Stimulated activated CD4-positive, alpha-beta T cell treated with anti-CD3 and anti-CD28 coated beads, Interleukin-15, amount 100 ng/mL, for 1 hour (primary cell): ENCODE measurements at places on chromosomes 3 and 15.

DNA sequence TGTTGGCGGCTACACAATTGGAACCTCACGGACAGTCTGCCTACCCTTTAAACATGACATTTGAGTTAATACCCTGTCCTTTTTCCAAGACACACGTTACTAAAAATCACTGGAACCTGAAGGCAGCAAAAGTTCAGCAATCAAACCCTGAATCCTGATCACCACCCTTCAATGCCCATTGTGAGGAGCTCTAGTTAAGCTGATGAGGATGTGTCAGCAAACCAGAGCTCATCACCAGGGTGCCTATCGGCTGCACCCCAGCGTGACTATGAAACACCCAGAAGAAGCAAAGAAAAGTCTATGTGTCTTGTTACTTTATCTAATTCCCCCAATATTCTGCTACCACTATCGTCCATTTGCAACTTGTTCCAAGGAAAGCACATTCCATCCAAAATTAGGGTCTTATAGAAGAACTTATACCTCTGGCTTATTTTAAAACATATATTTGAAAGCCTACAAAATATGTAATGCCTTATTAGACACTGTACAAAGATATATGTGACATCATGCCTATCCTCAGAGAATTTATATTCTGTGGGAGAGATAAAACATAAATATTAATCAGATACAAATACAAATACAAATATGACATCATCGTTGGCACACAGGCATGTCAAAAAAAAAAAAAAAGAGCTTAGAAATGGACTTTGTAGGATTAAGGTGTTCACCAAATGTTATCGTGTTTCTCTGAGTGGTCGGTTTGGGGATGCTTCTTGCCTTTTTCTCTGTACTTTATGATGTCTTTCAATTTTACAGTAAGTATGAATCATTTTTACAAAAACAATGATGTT is 219.7 kb upstream of the SETMAR start:
- no peak for DNase-seq

- no peak for DNase-seq
Measured at GRCh38 chr15:70006259-70007147, 91.2 kb downstream of the TLE3 start.

- DNase-seq: no peak
Measured at GRCh38 chr3:100072326-100073048, 41.8 kb downstream of the FILIP1L start.

GRCh38 chr15:89841306-89841705 is 26.7 kb upstream of the ANPEP start:
- DNase-seq: no peak

DNA sequence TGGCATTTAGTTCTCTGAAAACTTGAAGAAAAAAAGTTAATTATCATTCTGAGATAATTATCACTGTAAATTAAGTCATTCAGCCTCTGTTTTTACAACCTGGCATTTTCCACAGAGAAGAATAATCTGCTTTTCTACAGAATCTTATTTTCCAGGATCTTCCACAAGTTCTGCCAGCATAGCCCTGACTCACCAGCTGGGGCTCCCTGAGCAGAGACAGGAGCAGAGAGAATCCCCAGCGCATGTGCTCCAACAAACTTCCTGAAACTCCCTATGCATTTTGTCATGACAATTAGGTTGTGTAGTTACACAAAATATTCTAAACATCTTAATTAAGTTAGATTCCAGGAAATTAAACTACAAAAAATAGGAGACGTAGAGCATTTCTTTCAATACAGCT is 32.1 kb upstream of the TMEM207 start:
- DNase-seq: no peak

DNA sequence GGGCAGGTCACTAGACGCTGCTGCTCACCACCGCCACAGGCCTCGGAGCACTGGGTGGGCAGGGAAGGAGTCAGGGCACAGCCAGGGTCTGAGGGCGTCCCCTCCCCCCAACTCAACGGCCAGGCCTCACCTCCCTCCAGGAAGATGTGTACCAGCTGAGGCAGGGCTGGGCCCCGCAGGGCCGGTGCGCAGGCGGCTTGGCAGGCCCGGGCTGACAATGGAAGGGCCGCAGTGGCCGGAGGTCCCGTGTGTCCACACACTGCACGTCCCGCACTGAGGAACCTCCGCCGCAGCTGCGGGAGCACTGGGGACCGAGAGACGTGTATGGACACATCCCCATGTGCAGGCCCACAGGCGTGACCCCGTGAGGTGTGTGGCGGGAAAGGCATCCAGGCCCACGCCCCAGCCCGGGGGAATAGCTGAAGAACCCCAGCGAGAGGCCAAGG is 47.4 kb downstream of the ADAMTS7 start:
- DNase-seq: no peak

- no peak for DNase-seq
Measured at GRCh38 chr15:84810073-84810840, 6.9 kb upstream of the ALPK3 start.

GRCh38 chr3:140529096-140529495 is 148.8 kb upstream of the TRIM42 start:
- no peak for DNase-seq

- no peak for DNase-seq
Measured at GRCh38 chr3:107629566-107629965, 106.8 kb downstream of the BBX start.

DNA sequence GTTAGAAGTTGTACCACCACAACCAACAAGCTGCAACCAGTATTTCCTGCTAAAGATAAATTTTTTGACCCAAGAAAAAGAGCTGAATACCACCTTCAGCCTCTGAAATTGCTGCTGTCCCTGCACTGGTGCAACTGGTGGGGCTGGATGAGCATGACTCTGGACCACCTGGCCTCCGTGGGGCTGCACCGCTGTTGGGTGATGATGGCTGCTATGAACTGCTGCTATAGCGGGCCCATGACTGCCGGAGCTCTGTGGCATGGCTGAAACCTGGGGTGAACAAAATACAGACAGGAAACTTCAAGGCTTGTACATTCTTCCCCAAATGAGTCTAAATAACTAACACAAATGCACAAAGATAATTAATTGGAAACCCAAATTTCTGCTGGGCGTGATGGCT is 28.9 kb downstream of the SIN3A start:
- DNase-seq: no peak

GRCh38 chr15:73858062-73858461 is 15.3 kb upstream of the TBC1D21 start:
- no peak for DNase-seq

DNA sequence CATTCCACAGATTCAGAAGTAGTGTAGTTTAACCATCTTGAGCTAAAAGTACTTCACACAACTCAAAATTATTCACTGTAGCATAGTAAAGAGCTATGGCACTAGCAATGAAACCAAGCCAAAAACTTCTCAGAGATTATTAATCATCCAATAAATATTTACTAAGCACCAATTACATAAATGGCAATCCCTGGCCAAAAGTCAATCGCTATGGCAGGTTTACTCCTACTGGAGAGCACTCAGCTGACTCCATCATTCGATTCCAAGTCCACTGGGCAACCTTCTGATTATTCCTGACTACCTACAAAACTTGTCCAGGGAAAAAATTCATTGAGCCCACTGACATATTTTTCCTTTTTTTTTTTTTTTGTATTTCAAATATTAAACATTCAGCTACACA is 23.9 kb downstream of the ATP13A3 start:
- DNase-seq: no peak

DNA sequence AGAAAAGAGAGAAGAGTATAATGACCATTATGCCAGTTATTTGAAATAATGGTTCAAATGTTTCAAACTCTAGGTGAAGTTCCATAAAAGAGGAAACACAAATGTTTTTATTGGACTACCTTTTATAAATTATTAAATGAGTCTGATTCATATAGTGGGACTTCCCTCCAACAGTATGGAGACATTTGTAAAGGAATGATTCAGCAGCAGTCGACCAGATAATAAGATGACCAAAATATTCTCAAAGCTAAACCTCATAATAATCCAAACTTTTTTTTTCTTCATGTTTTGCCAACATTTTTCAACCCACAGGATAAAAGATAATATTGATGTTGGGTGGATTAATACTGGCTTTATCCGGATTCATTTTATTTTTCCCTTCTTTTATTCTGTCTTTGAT is 18.8 kb downstream of the TIPARP start:
- no peak for DNase-seq
